ENCODE measurements at places on chromosomes 16 and 17. TPM values are rescaled to one million over a fixed set of nuclear protein-coding genes. Genes with fewer than 3 reads are reported as not detected.

DNA sequence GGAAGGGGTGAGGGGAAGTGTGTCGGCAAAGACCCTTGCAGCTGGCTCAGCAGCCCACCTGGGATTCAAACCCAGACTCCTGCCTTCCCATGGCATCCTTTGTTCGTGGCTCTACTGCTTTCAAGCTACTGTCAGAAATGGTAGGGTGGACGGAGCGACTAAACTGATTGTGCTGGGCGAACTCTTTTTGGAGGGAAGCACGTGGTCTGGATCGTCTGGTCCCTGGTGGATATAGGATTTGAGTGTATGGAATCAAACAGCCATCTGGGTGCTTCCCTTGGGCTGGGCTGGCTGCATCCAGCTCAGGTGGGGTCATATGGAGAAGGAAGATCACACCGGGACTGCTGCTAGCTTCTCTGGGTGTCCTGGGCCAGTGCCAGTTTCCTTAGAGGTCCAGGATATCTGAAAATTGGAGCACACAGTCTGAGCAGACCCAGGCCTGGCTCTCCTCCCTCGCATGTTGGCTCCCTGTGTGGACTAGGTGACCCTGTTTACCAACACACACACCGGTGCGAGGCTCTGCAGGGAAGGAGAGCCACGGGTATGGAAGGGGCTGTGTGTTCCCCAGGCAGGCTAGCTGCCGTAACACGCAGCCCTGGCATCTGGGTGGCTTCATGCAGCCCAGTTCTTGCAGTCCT, 8.6 kb downstream of the CMIP start:
- no peak for DNase-seq

GRCh38 chr17:30326809-30327208, 7.0 kb downstream of the TMIGD1 start:
- DNase-seq: no peak

DNA sequence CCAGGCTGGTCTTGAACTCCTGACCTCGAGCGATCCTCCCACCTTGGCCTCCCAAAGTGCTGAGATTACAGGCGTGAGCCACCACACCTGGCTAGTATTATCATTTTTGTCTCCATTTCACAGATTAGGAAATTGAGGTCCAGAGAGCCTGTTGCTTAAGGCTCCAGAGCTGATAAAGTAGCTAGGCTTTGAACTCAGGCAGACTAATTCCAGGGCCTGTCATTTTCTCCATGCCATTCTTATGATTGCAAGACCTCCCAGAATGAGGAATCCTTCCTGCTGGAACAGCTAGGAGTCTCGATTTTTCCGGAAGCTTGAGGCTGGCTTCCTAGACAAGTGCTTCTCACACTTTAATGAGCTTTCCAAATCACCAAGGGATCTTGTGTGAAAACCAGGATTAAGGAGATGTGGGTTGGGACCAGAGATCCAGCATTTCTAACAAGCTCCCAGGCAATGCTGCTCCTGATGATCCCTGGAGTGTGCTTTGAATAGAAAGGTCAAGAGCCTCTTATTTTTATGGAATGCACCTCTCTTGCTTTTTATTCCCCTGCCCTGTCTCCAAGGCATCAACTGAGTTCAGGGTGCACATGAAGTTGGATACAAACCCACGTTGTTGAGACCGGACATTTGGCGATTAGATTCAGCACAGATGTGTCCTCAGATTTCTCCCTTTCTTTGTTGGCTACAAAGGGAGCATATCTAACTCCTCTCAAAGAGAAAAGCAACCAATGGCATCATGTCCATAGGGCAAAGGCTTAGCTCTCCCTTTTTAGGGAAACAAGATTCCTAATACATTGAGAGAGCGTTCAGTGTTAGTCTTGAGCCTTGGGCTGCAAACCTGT, 40.3 kb upstream of the FAM20A start:
- no peak for DNase-seq

GRCh38 chr16:11819798-11820197, 22.7 kb upstream of the ZC3H7A start:
- no peak for DNase-seq

Gene HSF5
- total RNA-seq: 0.03 TPM

Gene LPO
- total RNA-seq: not detected
